ENCODE measurements at places on chromosomes 7 and 10.
A peak's percentile ranks its signal among the peaks of the same experiment; 100 is the strongest.

DNA sequence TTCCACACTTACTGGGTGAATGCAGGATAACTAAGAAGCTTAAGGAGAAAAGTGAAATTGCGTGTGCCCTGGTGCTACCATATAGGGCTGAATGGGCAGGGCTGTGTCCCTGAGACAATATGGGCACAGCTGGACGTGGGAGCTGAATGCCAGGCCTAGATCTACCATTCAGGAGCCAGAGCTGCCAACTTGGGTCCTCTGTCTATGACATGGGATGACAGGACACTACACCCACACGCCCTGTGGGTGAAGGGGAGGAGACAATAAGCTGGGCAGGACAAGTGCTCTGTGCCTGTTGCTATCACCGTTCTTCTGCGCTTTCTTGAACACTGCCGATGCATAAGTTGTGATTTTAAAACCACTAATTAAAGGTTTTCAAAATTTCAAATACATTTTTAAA, 293.9 kb downstream of the TNS3 start:
- DNase-seq: peak; percentile 56

DNA sequence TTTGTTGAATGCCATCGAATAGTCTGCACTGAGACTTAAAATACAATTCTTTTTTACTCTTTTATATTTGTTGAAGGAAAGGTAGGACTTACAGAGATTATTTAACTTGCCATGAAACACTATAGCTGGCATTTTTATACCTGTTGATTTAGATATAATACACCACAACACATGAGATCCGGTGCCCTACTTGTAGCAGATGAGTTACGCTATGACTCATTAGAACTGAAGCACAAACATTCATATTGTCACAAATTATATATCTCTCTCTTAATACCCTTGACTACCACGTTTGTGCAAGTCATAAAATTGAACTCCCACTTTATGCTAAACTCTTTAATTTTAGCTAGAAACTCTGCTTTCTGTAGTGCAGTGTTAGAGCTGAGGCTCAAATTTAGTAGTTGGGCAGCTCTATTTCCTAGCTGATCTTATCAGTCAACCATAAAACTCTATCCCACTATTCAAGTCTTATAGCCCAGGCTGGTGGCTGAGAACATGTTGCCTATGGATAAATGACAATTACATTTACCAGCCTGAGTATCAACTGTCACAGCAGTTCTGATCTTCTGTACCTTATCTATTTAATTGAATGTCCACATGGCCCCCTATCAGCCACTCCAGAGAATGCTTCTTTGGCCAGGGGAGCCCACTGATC, 137.4 kb upstream of the SEMA3D start:
- no peak for DNase-seq

GRCh38 chr10:130464426-130464825, 328.2 kb downstream of the GLRX3 start:
- DNase-seq: no peak

DNA sequence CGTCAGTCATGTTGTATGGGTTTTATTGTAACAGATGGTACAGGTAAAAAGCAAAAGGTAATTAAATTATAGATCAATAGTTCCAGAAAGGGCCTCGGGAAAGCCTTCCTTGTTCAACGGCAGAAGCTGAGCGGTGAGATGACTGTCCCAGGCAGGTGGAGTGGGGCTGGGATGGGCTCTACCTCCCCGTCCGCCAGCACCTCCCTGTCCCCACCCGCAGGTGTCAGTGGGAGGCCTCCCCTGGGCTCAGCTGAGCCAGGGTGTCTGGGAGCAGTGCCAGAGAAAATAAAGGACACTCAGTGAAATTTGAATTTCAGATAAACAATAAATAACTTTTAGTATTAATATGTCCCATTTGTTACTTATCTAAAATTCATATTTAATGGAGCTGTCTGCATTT, 58.9 kb downstream of the CLRN3 start:
- no peak for DNase-seq

GRCh38 chr10:22226599-22226998, 8.8 kb upstream of the EBLN1 start:
- DNase-seq: no peak

DNA sequence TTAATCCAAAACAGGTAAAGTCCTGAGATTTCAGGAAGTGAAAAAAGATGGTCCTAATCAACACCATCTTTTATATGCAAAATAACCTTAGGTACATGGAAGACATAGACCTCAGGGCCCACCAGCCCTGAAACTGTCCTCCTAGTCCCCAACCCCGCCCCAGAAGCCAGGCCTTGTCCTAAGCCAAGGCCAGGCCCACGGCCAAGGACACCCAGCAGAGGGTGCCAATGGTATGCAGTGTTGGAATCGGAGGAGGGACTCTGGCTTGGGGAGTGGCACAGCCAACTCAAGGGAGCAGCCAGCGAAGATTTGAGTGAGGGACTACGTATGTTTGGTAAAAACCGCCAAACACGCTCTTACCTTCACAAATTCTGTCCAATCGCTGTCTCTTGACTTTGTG, 96.7 kb downstream of the ZRANB1 start:
- peak; percentile 25 for DNase-seq

DNA sequence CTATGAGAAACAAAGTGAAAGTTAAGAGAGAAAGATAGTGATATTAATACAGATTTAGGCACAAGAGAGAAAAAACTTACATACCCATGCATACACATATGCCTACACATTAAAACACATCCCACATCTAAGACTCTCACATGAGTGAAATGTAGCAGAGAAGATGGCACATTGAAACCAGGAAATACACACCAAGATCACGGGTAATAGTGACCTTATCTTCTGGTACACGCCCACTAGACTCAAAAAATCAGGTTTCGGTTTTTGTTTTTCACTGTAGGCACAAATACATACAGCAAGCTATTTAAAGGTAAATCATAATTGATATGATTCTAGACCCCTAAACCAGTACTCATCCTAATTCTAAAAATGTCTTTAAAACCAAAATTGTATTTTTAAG, 225.2 kb upstream of the TAC1 start:
- DNase-seq: no peak

DNA sequence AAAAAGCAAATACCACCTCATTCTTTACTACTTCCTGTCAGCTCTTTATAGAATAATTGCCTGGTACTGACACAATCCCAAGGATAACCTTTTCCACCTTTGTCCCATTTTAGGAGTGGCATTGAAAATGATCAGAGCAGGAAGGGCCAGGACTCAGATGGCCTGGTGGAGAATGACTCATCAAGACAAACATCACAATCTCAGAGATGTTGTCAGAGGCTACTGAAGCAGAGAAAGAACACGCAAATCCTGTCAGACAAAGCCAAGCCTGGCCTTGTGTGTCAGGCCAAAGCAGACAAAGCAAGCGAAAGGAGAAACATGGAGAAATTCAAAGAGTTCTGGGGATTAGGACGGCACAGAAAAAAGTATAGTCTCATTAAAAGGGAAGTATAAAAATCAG, 40.9 kb downstream of the NSUN6 start:
- peak; percentile 8 for DNase-seq

DNA sequence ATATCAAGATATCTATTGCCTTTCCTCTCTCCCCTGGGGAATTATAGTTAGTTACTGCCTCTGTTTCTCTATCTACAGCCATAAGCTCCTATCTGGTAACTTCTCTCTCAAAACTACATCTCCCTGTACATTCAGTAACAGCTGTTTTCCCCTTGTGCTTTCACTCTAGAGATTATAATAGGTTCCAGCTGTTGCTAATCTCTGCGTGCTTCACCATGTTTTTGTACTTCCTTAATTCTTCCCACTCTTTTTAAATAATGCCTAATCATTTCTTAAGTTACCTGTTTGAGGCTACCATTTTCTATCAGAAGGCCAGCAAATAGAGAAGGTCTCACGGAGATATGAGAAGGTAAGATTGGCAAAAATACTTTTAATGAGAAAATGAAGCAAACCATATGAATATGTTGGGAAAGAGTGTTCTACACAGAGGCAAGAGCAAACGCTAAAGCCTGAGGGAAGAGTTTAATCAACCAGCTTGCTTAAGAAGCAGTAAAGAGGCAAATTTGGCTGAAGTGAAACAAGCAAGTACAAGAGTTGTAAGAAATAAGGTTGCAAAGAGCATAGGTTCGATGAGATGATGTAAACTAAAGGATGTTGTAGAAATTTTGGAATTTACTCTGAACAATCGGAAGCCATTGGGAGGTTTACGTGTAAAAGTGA, 101.9 kb upstream of the HGF start:
- no peak for DNase-seq

DNA sequence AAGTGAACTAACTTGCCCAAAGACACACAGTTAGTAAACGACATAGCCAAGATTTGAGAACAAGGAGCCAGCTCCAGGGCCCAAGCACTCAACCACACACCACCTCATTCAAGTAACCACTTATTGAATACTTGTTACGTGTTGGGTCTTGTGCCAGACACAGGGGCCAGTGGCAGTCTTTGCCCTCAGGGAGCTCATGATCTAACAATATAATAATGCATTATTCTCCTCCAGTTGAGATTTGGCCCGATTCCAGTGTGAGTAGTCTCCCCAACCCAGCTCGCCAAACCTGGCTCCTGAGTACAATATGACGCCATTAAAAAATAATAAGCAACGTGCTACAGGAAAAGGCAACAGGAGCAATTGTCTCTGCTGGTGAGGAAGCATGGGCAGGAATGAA, 14.4 kb upstream of the STK17A start:
- no peak for DNase-seq
